ENCODE measurements at places on chromosomes 12 and 14.
A peak's percentile ranks its signal among the peaks of the same experiment; 100 is the strongest.

- no peak for DNase-seq
Measured at GRCh38 chr14:39628087-39628486, 195.9 kb upstream of the FBXO33 start.

DNA sequence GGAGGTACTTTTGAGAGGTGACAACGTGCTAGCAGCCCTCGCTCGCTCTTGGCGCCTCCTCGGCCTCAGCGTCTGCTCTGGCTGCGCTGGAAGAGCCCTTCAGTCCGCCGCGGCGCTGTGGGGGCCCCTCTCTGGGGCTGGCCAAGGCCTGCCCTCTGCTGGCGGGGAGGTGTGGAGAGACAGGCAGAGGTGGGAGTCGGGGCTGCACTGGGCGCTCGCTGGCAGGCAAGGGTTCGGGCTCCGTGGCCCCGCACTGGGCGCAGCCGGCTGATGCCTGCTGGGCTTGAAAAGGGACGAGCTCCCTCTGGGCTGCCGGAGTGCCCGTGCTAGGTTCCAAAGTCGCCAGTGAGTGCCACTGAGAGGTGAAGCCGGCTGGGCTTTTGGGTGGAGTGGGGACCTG lies 580.0 kb downstream of the DIO2 start:
- DNase-seq = no peak

DNA sequence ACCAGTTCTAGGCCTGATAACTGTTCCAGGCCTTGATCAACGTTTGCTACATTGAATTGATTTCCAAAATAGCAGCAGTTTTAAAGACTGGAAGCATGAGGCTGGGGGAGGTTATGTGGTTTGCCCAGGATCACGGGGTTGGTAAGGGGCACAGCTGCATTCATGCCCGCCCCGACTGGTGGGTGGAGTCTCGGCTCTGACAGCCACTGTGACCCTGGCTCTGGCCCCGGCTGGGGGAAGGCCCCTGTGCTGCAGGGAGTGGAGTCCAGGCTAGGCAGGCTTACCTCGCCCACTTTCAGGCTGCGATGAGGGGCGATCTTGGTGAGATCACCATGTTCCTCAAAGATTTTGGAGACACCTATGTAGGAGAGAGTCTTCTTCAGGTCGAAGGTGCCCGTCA lies 13.3 kb upstream of the SERPINA9 start:
- no peak for DNase-seq

- DNase-seq = no peak
Measured at GRCh38 chr12:464484-465267, 4.9 kb downstream of the B4GALNT3 start.

DNA sequence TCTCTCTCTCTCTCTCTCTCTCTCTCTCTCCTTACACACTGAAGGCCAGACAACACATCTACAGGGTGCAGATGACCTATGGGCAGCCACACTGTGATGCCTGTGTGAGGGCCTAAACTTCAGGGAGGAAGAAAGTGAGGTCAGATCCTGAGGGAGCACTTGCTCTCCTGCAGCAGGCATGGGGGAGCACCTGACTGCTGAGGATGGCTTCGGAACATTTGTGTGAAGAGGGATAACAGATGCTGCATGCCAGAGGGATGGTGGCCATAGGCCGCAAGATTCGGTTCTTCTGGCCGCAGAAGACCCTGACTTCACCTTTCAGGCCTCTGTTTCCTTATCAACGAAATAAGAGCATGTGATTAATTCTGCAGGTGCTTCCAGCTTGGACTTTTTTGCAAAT lies 11.7 kb upstream of the SERPINA11 start:
- no peak for DNase-seq

DNA sequence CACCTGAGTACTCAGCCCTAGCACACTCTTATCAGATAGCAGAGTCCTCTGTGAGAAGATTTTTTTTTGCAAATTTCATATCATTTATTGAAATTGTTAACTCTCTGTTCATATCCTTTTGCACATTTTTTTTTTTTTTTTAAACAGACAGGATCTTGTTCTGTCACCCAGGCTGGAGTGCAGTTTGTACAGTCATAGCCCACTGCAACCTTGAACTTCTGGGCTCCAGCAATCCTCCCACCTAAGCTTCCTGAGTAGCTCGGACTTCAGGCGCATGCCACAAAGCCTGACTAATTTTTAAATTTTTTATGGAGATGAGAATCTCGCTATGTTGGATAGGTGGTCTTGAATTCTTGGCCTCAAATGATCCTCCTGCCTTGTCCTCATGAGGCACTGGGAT lies 4.3 kb downstream of the PARP2 start:
- DNase-seq = no peak

- DNase-seq = no peak
Measured at GRCh38 chr14:41873686-41874317, 267.1 kb downstream of the LRFN5 start.

DNA sequence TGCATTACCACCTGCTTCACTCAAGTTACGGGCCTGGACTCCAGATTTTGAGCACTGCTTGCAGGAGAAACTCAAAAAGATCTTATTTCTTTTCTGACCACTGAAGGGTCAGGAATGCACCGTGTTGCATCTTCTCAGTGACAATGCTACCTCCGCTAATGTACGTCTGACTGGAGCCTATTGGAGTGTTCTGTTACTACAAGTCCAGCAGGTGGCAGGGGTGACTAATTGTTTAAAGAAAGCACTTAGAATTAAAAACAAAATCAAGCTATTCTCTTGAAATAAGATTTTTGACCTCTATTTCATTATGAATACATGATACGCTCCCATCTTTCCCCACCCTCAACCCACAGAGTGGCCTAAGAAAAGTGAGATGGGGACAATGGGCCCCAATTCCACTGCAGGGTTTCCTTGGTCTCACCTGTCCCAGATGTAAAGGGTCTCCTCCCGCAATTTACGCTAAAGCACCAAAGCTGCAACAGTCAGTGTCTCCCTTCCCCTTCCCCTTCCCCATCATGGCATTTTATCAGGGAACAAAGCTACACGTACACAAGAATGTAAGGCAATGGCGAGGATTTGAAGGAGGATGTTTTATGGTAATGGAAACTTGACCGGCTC lies 2.2 kb downstream of the TBPL2 start:
- DNase-seq = no peak

DNA sequence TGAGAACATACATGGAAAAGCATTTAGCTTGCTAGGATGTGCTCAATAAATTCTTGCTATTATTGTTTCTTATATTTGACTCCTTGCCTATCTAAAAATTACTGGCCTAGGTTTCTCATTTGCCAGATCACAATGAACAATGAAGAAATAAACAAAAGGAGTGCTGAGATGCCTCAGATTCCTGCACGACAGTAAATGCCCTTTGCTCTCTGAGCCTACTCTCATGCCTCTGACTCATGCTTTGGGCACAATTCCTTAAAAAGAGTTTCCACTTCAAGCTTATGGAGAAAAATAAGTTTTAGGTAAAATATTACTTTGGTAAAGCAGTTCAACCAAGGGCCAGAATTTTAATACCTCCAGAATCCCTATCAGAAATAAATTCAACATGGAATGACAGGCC lies 30.9 kb downstream of the GRIN2B start:
- DNase-seq = no peak

GRCh38 chr14:55430024-55430690 lies 10.3 kb downstream of the TBPL2 start:
- peak; percentile 20 for DNase-seq

DNA sequence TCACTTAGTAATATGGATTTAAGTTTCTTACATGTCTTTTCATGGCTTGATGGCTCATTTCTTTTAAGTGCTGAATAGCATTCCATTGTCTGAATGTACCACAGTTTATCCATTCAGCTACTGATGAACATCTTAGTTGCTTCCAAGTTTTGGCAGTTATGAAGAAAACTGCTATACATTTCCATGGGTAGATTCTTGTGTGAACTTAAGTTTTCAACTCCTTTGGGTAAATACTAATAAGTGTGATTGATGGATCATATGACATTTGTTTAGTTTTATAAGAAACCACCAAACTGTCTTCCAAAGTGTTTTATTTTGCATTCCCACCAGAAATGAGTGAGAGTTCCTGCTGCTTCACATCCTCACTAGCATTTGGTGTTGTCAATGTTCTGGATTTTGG lies 119.2 kb downstream of the NAV3 start:
- no peak for DNase-seq

GRCh38 chr12:103672401-103673119 lies 85.5 kb downstream of the STAB2 start:
- DNase-seq = no peak

- no peak for DNase-seq
Measured at GRCh38 chr12:78880078-78880477, 15.5 kb downstream of the SYT1 start.

GRCh38 chr12:64675795-64676194 lies 65.5 kb downstream of the RASSF3 start:
- no peak for DNase-seq

- DNase-seq = no peak
Measured at GRCh38 chr12:119378903-119379302, 44.4 kb downstream of the CCDC60 start.

DNA sequence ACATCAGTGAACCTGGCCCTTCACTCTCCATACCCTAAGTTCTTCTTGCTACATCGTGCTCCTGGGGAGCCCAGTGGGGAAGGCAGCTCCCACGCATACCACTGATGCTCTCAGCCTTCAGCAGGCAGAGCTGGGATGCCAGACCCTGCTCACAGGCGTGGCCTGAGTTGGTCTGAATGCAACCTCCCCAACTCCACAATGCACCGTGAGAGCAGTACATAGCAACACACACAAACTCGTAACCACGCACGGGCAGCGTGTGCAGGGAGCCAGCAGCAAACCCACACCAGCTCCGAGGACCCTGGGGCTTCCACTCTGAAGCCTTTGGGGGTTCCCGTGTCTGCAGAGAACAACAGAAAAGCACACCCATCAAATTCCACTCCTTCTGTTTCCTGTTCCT lies 37.3 kb downstream of the ANO2 start:
- DNase-seq = no peak

- peak; percentile 33 for DNase-seq
Measured at GRCh38 chr12:106984588-106985137, 2.3 kb downstream of the MTERF2 start.

DNA sequence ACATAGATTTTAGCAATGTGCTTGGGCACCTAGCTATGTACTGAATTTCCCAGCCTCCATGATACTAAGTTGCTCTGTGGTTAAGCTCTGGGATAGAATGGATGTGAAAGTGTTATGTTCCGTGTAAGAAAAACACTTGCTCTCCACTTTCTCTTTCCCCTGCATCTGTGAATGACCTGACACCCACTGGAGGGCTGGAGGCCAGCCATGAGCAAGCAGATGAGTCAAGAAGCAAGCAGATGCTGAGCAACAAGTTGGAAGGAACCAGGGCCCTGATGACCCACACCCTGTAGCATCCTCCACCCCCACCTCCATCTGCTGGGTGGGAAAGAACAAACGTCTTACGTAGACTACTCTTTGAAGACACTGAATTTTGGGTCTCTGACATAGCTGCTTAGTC lies 56.6 kb downstream of the EID3 start:
- DNase-seq = no peak

DNA sequence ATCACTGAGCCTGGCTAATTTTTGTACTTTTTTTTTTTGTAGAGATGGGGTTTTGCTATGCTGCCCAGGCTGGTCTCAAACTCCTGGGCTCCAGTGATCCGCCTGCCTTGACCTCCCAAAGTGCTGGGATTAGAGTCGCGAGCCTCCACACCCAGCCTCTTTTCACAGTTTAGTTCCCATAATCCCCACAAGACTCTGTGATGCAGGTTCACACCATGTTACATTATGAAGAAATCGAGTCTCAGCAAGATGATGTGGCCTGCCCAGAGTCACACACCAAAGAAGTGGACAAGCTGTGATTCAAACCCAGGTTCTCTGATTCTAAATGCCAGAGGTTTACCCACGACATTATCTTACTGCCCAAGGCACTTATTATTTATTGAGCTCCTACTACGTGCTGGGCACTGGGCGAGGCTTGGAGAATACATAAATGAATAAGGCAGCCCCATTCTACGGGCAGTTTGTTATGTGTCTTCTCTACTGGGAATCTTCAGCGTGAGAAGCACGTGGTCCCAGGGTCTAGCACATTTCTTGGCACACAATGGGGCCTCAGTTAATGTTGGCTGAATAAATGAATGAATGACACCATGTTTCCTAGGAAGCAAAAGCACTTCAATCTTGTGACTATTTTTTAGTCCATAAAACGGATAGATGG lies 23.5 kb upstream of the OASL start:
- DNase-seq = no peak

- no peak for DNase-seq
Measured at GRCh38 chr12:95204141-95204866, 13.0 kb downstream of the FGD6 start.

- DNase-seq = no peak
Measured at GRCh38 chr12:92466391-92467305, 236.1 kb upstream of the PLEKHG7 start.

GRCh38 chr12:52270541-52271070 lies 3.8 kb upstream of the KRT86 start:
- DNase-seq = no peak

GRCh38 chr14:79044894-79045624 lies 874.9 kb downstream of the NRXN3 start:
- DNase-seq = no peak

GRCh38 chr14:33068626-33069025 lies 129.9 kb downstream of the NPAS3 start:
- DNase-seq = no peak

DNA sequence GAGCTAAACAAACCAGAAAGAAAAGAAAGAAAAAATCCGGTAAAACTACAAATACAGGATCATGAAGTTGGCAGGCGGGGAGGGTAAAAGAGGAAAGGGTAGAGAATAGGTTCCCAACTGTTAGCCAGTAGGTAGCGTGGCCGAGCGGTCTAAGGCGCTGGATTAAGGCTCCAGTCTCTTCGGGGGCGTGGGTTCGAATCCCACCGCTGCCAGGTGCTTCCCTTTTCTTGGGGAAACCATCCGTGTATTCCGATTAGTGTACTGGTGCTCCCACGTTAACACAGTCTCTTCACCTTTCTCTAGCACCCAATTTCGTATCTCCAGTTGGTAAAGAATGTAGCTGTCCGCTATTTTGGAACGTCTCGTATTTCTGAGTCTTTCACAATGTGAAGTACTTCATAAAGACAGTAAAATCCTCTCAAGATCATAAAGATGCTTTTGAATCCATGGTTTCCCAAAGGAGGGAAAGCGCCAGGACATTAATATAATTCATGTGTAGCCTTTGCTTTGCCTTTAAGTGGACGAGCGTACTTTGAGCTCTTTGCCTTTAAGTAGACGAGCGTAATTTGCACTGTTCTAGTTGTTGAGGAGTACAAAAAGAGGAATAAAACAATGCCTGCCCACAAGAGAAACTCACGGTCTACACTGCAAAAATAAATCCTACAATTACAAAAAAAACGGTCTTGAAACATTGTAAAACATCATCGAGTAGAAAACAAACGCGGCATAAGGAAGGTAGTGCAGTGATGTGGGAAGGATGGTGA lies 19.0 kb upstream of the RNASE12 start:
- DNase-seq = no peak

- DNase-seq = no peak
Measured at GRCh38 chr12:6923851-6924250, 3.9 kb upstream of the ATN1 start.

DNA sequence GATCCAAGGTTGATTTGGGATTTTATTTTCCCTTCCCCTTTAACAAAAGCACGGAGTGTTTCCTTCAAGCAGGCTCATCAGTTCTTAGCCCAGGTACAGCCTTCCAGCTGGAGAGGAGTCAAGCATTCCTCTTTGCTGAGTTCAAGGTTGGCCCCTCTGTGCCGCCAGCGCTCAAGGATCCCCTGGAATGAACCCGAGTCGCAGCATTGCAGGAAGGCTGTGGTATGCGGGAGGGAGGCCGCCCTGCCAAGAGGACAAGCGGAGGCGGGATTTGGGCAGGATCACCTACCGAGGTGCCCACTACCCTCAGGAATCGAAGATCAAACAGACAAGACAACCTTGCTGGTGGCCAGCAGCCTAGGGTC lies 53.9 kb upstream of the NCOR2 start:
- DNase-seq = no peak

GRCh38 chr14:37083599-37083998 lies 88.8 kb downstream of the SLC25A21 start:
- DNase-seq = no peak
